Fibroblast of skin of left biceps (primary cell): ENCODE measurements at places on chromosomes 7 and 10.

DNA sequence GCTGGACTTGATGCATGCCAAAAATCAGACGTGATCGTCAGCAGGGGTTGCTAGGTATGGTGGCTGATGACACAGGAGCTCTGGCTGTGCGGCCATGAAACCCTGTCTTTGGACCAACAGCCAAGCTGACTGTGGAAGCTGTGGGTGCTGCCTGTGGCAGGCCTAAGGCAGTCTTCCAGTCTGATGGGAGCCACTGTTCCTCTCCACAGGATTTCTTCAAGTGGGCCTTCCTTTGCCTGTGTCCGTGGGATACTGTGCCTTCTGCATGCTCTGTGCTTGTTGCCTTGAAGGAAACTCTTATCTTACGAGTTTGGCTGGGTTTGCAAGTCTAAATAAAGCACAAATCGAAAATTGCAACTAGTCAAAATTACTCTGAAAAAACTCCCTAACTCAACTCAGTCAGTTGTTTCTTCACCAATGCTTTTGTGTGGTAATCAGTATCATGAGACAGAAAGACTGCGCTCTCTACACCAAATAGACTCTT, 101.9 kb upstream of the PDLIM1 start:
- no peak for DNase-seq

DNA sequence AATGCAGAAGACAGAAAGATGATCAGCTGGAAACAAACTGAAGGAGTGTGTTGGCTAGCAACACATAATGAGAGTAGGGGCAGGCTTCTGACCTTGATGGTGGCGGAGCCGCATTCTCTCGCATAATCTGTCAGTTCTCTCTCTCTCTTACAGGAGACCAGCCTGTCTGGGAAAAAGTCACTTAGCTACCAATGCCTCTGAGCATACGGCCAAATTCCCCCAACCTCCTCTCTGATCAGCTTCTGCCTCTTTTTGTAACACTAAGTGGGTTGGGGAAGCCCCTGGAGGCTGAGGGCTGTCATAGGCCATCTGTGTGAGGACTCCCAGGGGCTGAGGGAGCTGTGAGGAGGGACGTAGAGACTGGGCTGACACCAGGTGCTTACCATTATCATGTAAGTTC, 104.6 kb downstream of the HIPK2 start:
- DNase-seq: no peak

- DNase-seq: no peak
These were observed 700.5 kb upstream of the CELF2 start for GRCh38 chr10:10317151-10317550.

DNA sequence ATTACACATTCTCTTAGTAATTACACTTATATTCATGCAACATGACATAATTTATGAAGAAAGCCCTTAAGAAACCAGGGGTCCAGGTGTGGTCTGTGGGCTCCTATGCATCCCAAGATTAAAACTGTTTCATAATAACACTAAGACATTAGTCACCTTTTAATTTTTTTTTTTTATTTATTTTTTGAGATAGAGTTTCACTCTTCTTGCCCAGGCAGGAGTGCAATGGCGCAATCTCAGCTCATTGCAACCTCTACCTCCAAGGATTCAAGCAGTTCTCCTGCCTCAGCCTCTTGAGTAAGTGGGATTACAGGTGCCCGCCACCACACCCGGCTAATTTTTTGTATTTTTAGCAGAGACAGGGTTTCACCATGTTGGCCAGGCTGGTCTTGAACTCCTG, 12.5 kb downstream of the GDI2 start:
- no peak for DNase-seq

GRCh38 chr10:121984463-121984862, 4.5 kb upstream of the TACC2 start:
- DNase-seq: no peak

DNA sequence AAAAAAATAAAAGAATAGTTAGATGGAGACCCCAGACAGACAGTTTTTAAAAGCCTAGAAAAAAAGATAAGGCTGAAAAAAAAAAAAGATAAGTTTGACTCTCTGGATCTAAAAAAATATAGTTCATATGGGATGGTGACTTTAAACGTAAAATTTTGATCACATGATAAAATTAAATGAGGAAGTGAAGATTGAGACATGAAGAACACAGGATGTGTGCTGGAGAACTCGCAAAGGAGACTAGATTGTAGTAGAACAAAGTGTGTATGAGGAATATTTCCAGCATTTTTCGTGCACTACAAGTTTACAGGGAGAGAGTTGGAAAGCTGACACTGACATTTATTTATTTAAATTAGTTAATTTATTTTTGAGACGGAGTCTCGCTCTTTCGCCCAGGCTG, 286.4 kb downstream of the PRPF18 start:
- no peak for DNase-seq
